Stimulated activated CD8-positive, alpha-beta memory T cell treated with anti-CD3 and anti-CD28 coated beads, Interleukin-15, amount 100 ng/mL, for 48 hours (primary cell): ENCODE measurements at places on chromosomes 12 and 14.

DNA sequence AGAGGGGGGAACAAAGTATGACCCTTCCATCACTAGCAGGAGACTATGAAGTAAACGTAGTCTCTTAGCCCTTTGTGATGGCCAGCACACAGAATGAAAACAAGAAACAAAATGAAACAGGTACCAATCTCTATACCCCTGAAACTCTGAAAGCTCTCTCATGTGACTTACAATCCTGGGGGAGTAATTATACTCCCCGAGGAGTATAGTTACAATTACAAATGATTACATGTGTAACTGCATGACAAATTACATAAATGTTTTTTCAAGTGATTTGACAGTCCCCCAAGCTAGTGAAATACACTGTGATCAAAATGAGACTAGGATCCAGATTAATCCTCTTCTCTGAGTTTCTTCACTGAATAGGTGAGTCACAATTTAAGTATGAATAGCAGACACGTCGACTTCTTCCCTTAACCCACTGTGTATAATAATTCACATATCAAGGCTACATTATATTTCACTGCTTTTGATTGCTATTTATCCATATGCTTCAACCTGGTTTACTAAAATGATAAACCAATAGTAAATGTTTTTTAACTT lies 74.0 kb downstream of the SPTSSA start:
- DNase-seq = no peak

DNA sequence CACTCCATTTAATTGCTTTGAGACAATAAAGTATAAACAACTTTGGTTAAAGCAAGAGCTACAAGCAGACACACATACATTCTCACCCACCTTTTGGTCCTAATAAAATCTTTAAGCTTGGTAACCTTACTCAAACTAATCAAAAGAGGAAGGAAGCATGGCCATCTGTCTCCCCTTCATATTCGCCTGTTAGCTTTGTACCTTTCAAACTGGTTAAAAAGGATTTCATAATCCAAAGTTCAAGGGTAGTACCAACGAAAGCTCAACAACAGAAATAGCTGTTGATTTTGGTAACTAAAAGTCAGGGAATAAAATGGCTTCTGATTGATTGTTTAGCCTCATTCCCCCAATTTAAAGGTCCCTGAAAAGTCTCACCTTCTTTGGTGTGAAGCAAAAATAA lies 456.9 kb downstream of the BCAT1 start:
- DNase-seq = no peak

- no peak for DNase-seq
Observed at GRCh38 chr12:131943876-131944275, 5.9 kb upstream of the EP400 start.

GRCh38 chr14:80269353-80269925 lies 58.1 kb upstream of the DIO2 start:
- no peak for DNase-seq

- DNase-seq = no peak
Observed at GRCh38 chr14:102077382-102077709, 9.5 kb downstream of the HSP90AA1 start.

DNA sequence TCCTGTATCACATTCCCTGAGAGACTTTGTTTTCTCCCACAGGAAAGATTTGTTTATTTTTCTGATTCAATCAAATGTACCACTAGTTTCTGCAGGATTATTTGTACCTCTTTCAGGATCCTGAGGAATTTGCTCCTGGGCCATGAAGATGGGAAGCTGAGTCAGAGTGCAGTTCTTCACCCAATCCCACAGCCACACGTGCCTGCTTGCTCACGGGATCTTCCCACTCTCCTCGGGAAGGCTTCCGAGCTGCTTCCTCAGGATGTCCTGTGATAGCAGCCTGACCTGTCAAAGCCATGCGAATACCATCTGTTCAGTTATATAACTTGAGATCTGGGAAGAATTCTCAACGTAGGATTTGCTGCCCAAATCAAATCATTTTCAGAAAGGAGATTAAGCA lies 41.8 kb upstream of the HIF1A start:
- DNase-seq = no peak

DNA sequence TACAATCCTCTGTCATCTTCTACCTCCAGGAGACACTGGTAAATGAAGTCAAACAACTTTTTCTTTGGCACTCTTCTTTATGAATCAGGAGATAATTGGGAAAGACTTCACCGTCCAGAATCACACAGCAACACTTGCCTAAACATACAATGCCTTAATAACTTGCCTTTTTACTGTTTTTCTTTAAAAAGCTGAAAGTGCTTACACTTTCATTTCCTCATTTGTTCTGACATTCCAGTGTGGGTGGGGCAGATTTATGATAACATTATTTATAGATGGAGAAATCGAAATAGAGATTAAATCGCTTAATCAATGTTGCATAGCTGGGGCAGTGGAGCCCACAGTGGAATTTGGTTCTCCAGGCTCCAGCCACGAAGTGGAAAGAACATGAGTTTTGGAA lies 2.8 kb upstream of the FRS2 start:
- no peak for DNase-seq

- DNase-seq = no peak
Observed at GRCh38 chr12:88752183-88752582, 171.9 kb upstream of the KITLG start.
